ENCODE measurements at places on chromosomes 3 and 15. TPM values are rescaled to one million over a fixed set of nuclear protein-coding genes. Genes with fewer than 3 reads are reported as not detected.

DNA sequence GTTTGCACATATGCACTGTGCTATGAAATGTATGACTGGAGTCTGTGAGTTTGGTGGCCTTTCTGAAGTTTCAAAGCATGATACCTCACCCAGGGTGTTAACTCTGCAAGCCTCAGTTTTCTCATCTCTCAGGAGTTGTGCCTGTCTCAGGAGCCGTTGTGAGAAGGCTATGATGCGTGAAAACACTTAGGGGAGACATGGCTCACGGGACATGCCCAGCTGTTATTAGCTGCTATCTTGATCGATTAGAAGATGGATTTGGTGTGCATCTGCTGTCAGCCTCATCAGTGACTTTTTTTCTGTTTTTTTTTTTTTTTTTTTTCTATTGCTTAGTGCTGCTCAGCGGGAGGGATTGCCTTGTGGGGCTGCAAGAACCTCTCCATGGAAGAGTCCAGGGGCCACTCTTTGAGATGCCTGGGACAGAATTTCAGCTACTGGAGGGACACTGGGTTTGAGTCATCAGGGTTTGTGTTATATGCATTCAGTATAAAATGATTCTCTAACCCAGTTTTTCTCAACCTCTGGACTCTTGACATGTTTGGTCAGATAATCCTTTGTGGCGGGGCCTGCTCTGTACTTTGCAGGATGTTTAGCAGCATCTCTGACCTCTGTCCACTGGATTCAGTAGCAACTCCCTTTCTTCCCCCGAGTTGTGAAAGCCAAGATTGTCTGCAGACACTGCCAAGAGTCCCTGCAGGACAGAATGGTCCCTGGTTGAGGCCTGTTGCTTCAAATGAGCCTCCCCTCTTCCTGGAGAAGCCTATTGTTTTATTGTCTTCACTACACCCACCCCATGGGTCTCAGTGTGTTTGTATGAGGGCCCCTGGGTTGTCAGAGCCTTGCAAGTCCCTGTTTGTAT, 181.4 kb downstream of the CACNA2D3 start:
- DNase-seq, result no peak

GRCh38 chr3:195013411-195014361, 257.3 kb downstream of the XXYLT1 start:
- no peak for DNase-seq

DNA sequence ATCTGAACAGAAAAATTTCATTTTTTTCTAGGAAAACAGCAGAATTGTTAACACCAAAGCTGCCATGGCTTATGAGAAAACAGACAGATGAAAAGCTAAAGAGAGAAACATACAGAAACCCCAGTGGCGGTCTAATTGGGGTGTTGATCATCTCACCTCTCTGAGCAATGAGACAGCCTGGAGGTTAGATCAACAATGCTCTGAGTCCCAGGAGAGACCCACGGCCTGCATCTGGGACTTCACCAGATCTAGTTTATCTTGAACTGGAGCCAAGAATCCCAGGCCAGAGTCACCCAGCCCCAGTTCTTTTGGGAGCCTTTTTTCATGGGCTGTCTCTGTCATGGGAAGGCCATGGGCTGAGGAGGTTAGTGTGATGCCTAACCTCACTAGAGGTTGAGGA, 3.5 kb upstream of the GALNT15 start:
- DNase-seq, result no peak

GRCh38 chr3:35296533-35296932, 342.8 kb upstream of the ARPP21 start:
- DNase-seq, result no peak

- DNase-seq, result no peak
Measured at GRCh38 chr3:114758831-114759699, 388.0 kb downstream of the ZBTB20 start.

GRCh38 chr15:66654361-66654738, 47.7 kb upstream of the SMAD6 start:
- no peak for DNase-seq

C3orf20 gene
- not detected for total RNA-seq

- no peak for DNase-seq
Measured at GRCh38 chr3:9349321-9350117, 13.3 kb upstream of the THUMPD3 start.

GRCh38 chr15:56460071-56460470, 4.9 kb downstream of the MNS1 start:
- no peak for DNase-seq

DNA sequence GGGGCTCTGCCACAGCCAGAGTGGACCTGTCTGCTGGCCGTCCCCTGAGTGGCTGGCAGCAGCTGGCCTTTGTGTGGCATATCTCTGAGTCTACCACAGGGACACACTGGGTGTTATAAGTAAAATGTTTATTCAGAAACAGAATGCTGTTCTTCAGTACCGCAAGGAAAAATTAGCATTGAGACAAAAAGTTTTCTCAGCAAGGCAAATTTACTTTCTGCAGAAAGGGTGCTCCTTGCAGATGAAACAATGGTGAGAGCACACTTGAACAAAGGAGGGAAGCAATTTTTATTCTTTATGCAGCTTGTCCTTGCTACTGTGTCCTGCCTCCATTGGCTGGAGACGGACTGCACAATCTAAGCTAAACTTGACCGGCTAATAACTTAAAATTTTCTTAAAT, 4.0 kb downstream of the TMEM89 start:
- no peak for DNase-seq

- DNase-seq, result no peak
Measured at GRCh38 chr3:55484801-55485791, 2.0 kb downstream of the WNT5A start.

DNA sequence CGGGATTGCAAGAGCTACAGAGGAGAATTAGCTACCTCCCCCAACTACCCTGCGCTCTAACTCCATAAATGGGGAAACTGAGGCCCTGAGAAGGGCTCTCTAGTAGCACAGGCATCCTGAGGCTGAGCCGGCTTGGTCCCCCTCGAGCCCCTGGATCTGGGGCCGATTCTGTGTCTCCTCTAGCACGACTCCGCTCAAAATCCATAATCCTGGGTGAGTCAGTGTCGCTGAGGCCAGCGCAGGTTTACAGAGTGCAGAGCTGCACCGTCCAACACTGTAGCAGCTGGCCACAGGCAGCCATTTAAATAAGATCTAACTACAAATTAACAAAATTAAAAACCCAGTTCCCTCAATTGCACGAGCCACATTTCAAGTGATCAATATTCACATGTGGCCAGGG, 10.8 kb downstream of the GATA2 start:
- no peak for DNase-seq

GRCh38 chr15:31269816-31270575, 56.6 kb upstream of the KLF13 start:
- DNase-seq, result peak; percentile 0

DNA sequence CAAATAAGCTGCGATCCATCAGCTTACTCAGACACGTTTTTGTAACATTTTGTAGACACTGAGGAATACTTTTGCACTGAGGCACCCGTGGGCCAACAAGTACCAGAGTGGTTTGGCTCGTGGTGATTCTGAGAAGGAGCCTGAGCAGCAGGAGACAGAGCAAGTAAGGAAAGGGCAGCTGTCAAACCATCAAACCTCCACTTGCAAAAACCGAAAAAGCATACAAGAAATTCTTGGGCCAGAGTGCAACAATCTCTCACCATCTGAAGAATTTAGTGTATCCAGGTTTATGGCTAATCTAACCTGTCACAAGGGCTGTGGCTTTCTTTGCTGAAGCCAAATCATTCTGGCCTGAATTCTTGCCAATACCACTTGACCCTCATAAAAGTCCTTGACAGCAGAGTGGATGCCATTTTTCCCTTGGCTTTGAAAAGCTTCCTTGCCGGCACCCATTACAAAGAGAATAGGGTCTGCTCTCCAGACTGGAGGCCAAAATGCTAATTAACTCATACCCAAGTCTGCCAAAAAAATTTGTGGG, 56.7 kb downstream of the MYO1E start:
- no peak for DNase-seq

- no peak for DNase-seq
Measured at GRCh38 chr15:60512937-60513336, 34.0 kb upstream of the ICE2 start.

DNA sequence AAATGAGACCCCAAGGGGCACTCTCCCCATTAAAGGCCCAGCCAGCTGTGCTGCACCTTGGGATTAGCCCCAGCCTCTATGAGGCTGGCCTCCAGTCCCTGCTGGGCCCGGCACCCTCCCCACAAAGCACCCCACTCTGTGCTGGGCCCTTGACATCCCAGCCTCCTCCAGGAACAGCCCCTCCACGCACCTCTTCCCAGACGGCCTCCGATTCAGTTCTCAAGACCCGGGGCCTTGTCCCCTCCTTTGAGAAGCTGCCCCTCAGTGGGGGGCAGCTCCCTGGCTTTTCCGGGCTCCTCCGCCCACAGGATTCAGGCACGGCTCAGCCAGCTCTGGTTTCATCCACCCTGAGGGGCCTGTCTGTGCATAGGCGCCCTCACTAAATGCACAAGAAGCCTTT, 144.1 kb downstream of the LRRK1 start:
- no peak for DNase-seq

PCCB gene
- 31.2 TPM for total RNA-seq

GXYLT2 gene
- total RNA-seq, result not detected

PIERCE2 gene
- total RNA-seq, result 0.30 TPM

DNA sequence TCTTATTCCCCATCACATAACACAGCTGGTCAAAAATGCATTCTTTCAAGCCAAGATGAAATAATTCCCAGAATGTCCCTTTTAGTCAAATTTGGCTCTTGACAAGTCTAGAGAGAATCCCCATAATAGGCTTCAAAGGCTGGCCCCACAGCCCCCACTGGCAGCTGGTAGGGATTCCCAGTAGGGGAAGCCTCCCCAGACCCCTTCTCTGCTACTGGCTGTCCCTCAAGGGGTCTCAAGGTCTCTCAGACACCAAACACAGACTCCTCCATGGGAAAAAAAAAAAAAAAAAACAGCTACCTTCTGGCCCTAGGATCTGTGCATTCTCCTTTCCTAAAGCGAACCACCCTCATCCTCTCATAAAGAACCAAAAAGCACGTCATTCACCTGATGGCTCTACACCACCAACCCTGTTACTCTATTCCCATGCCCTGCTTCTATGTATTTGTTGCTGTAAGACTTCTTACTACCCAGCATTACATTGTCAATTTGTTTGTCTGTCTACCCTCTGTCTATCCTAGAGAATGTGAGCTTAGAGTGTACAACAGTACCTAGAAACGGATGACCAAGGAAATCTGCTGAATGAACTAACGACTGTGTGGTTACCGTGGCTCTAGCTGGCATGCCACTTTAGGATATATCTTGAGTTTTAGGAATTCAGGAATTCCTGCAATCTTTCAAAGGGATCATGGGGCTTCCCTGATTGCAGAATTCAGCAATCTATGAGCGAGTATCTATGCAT, 164.1 kb upstream of the NSMCE3 start:
- no peak for DNase-seq

MRPL47 gene
- 77.2 TPM for total RNA-seq

PDIA5 gene
- 33.1 TPM for total RNA-seq

RETNLB gene
- not detected for total RNA-seq

IL5RA gene
- 0.34 TPM for total RNA-seq

- DNase-seq, result no peak
Measured at GRCh38 chr3:15630646-15631350, 29.3 kb downstream of the BTD start.

GRCh38 chr3:70947579-70947978, 635.1 kb upstream of the MDFIC2 start:
- DNase-seq, result no peak

STRIT1 gene
- not detected for total RNA-seq

GOLGA8S gene
- not detected for total RNA-seq

GOLGA6L4 gene
- 0.53 TPM for total RNA-seq

ERICH6 gene
- total RNA-seq, result not detected

- DNase-seq, result no peak
Measured at GRCh38 chr15:87849181-87849580, 407.4 kb downstream of the NTRK3 start.

CLRN1 gene
- total RNA-seq, result not detected

FANCD2OS gene
- not detected for total RNA-seq

DNA sequence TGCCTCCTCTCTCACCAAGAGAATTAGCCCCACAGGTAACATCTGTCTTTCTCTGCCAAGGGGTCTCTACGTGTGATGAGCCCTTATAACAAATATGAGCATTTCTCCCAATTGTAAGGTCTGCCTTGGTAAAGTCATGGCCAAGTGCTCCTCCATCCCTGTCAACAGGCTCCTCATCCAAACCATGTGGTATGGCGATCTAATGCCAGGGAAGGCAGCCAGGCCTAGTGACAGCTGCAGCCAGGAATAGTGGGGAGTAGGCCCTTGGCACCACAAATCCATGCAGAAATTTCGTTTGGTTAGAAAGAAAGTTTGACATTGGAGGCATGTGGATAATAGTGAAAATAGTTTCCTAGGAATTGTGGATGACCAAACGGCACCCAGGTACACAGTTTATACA, 4.7 kb upstream of the LRTM1 start:
- no peak for DNase-seq

DNA sequence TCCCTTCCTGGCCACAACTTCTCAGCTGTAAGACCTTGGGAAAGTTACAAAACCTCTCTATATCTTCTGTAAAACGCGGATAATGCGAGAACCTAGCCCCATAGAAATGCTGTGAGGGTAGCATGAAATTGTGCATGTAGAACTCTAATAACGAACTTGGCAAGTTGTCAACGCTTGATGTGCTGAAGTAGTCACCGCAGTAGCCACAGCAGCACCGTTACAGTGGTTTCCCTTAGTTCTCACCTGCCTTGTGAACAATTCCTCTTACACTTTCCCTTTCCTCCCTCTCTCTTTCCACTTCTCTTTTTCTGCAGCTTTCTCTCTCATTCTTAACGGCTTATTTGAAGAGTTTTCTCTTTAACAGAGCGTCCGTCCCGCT, 447 bp upstream of the SHQ1 start:
- peak; percentile 7 for DNase-seq

FSTL1 gene
- 1.2 TPM for total RNA-seq

SI gene
- not detected for total RNA-seq

TNFAIP8L3 gene
- not detected for total RNA-seq

DNA sequence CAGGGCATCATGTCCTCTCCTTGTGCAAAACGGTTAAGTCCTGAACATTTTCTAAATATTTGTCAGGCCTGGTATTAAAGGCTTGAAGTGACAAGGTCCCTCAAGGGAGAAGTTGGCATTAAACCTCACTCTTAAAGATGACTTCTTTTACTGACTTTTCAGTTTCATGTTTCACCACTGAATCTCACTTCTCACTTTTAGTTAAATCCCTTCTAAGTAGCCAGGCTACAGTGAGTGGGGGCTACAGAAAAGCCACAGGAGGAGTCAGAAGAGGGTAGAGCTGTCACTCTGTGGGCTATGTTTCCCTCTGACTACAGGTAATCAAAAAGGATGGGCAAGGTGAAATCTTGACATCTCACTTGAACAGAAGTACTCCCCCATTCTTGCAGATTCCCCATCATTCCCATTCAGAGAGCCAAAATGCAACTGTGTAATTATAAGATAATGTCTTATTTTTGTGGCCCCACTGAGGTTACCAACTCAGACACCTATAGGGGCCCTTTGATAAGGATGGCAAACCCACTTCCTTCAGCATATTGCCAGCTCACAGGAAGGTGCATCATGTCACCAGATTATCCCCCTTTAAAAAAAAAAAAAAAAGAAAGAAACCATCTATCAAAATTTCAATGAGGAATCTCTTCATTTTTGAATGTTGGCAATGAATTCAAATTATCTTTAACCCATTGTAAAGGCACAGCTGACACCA, 790.1 kb upstream of the CFAP20DC start:
- DNase-seq, result no peak

- DNase-seq, result no peak
Measured at GRCh38 chr3:81033684-81034083, 727.8 kb downstream of the GBE1 start.

SPRED1 gene
- total RNA-seq, result 4.3 TPM

Data from activated T-cell treated with anti-CD3 and anti-CD28 coated beads, Interleukin-2, amount 50 U/mL, for 4 hours (primary cell).